ENCODE measurements at places on chromosomes 1 and 21.

DNA sequence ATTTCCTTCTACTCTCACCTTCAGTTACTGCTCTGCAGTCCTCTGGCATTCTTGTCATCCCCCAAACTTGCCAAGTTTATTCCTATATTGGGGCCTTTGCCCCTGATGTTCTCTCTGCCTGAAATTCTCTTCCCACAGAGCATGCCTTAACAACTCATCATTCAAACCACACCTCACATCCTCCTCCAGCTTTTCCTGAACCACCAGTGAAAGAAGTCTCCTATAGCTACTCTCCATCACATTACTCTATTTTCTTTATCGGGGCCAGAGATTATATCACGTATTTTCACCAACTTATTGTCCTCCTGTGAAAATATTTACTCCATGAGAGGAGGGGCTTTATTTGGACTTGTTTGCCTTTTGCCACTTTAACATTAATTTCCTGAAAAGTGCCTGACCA, 32.1 kb downstream of the EXTL2 start:
- no peak for DNase-seq

- DNase-seq, result no peak
Observed at GRCh38 chr1:94301186-94301585, 63.8 kb upstream of the ARHGAP29 start.

DNA sequence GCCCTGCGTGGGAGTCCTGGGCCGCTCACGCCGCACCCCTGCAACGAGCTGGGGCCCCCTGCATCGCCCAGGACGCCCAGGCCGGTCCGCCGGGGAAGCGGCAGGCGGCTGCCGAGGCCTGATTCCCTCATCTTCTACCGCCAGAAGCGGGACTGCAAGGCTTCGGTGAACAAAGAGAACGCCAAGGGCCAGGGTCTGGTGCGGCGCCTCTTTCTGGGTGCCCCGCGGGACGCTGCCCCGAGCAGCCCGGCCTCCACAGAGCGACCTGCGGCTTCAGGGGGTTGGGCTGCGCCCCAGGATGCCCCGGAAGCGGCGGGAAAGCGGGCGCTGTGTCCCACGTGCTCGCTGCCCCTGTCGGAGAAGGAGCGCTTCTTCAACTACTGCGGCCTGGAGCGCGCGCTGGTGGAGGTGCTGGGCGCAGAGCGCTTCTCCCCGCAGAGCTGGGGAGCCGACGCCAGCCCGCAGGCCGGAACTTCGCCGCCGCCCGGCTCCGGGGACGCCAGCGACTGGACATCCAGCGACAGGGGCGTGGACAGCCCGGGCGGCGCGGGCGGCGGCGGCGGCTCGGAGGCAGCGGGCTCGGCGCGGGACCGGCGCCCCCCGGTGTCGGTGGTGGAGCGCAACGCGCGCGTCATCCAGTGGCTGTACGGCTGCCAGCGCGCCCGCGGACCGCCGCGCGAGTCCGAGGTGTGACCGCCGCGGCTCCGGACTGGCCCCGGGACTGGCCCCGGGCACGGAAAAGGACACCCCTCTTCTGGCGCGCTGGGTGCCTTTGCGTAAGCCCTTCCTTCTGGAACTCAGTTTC, 2.7 kb downstream of the FAM110D start:
- DNase-seq, result peak; percentile 20

DNA sequence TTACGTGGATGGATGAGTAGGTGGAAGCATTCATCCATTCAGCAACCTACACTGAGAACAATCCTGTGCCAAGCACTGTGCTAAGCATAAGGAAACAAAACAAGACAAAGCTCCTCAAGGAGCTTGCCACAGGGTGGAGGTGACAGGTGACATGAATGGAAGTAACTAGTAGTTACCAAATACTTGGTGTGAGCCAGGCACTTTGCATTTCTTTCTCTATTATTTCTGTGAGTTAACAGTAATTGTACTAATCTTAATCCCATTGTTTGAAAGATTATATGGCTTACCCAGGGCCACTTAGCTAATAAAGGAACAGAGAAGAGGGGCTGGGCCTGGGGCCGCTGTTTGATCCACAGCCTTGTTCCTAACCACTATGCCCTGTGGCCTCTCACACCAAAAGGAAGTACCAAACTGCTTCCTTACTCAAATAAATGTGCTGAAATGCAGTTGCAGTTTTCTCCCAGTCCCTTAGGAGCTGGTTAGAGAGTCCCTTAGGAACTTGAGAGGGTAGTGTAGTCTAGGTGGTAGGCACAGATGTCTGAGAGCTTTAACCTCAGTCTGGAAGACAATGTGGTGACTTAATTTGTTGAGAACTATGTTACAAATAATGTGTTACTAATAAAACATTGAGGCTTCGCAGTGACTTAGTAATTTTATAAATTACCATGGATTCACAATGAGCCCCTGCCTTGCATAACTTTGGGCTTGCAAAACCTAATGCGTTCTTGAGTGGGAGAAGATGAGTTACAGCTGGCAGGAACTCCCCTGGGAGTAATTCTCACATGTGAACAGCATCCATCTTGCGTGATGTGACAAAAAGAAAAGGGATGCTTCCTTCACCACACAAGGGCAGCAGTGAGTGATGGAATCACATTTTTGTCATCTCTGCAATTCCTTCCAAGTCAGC, 69.8 kb downstream of the MPZL1 start:
- DNase-seq, result no peak

- no peak for DNase-seq
Observed at GRCh38 chr1:66323958-66324625, 209.9 kb upstream of the SGIP1 start.

GRCh38 chr1:43414634-43415223, 25.0 kb downstream of the SZT2 start:
- peak; percentile 65 for DNase-seq

DNA sequence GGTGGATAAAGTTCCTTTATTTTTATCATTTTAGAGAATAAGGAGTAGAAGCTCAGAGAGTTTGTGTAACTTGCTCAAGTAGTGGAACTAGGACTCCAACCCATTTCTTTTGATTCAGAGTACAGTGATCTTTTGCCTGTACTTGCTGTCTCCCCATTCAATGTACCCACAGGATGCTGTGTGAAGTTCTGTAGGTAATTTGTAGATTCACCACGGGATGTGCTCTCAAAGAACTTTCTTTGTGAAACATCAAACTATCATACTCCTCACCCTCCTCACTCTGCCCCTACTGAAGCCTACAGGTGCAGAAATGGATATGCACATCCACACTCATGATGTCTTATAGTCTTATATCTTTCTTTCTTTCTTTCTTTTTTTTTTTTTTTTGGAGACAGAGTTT, 65.8 kb upstream of the HSPA13 start:
- no peak for DNase-seq

DNA sequence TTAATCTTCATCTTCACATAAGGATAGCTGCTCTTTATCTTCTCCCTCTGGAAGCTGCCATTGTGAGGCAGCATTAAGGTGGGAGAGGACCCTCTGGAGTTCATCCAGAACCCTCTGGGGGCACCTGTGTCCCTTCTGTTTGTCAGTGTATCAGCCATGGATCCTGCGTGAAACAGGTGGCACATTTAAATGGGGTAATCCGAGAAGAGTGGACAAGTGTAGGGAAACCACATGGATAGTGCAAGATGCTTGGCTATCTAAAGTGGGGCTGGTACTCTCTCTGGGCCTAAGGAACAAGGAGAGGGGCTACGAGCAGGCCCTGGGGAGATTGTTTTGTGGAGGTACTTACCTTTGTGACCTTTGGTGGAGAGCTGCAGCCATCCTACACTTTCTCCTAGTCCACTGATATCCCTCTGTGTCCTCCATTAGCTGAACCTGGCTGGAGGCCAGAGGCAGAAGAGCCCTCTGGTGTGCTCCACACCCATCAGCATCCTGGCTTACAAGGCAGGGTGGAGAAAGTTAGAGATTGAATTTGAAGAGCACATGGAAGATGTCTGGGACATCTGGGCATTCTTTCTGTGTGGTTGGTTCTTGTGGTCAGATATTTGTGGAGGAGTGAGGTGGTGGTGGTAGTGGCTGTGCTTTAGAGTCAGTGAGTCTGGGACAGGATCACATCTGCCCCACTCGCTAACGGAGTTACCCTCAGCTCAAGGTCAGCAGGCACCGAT, 117.7 kb downstream of the FGGY start:
- no peak for DNase-seq

DNA sequence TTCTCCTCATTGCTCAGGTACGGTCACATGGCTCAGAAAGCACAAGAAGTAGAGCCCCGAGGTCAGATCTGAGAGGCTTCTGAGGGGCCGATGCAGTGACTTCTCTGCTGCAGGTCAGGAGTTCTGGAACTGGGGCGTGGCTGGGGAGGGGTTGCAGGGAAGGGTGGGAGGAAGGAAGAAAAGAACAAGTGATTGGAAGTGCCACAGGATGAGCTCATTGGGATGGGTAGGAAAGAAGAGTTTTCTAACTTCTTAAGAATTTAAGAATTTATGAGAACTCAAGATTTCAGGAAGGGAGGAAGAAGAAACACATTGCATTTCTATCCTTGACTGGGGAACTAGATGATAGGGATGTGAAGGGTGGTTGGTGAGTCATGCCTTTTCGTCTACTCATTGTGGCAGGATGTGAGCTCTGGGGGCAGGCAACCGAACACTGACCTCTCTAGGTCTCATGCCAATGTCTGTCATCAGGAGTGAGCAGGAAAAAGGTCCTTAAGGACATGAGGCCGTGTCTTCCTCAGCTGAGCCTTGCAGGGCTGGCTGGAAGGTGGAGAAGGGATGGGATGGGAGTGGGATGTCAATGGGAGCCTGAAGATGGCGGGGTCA, 497 bp downstream of the FCRLB start:
- DNase-seq, result no peak

GRCh38 chr21:38261851-38262250, 5.1 kb downstream of the KCNJ15 start:
- no peak for DNase-seq

DNA sequence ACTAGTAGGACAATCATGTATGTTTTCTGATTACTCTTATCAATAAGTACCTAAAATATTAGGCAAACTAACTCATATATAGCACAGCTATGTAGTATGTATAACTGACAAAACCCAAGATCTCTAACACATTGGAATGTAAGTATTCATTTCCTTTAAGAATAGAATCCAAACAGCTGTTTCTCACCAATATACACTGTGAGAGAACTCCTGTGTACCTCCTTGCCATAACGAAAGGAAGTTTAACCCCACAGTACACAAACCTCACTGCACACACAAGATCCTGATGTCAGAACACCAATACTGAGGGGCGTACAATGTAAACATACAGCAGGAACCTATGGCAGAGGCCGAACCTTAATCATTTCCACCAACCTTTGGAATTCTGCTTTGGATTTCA, 113.0 kb downstream of the SMYD3 start:
- DNase-seq, result no peak

DNA sequence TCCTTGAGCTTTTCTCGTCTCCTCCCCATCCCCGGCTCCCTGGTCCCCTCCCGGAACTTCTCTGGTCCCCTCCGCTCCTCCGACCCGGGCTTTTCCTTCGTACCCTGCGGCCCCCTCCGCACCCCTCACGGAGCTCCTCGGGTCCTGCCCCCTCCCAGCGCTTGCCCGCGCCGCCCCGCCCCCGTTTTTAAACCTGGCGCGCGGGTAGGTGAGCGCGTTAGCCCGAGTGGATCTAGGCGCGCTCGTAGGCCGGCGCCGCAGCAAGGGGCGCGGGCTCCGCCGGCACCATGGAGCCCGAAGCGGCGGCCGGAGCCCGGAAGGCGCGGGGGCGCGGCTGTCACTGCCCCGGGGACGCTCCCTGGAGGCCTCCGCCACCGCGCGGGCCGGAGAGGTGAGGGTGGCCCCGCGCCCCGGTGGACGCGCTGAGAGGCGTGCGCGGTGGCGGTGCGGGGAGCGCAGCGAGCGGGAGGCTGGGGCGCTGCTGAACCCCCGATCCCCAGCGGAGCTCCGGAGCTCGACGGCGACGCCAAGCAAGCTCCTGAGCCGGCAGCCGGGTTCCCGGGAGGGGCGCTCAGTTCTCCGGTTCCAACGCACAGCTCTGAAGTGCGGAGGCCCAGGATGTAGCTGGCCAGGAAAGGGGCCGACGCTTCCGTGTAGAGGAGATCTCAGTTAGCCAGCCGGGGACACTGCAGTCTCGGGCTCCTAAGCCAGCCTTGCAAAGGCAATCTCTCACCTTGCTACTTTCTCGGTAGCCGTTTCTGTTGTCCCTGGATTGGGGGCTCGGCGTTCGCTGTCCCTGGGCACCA, at the start of gene RIPPLY3:
Gene RIPPLY3 (plus strand): TSS at position 217 of the 806 bp plus-strand sequence. CDS start 71 bp downstream, at position 288.
- DNase-seq, result no peak

GRCh38 chr1:83773059-83773458, 225.9 kb downstream of the TTLL7 start:
- DNase-seq, result no peak

All from CD4-positive, alpha-beta memory T cell (primary cell).